ENCODE measurements at places on chromosomes 2 and 18. TPM values are rescaled to one million over a fixed set of nuclear protein-coding genes. Genes with fewer than 3 reads are reported as not detected.

TCF23 gene
- polyA plus RNA-seq = not detected

NGEF gene
- polyA plus RNA-seq = 11.4 TPM

SRD5A2 gene
- polyA plus RNA-seq = not detected

KDM3A gene
- 20.4 TPM for polyA plus RNA-seq

RESP18 gene
- not detected for polyA plus RNA-seq

IL37 gene
- 0.12 TPM for polyA plus RNA-seq

DAW1 gene
- not detected for polyA plus RNA-seq

WDCP gene
- 1.9 TPM for polyA plus RNA-seq

COL4A3 gene
- 0.44 TPM for polyA plus RNA-seq

POTEI gene
- polyA plus RNA-seq = not detected

SEPTIN10 gene
- 44.8 TPM for polyA plus RNA-seq

SLC25A12 gene
- 8.9 TPM for polyA plus RNA-seq

PRKD3 gene
- 3.8 TPM for polyA plus RNA-seq

All from esophagus (tissue), 2 donors.